CD4-positive, alpha-beta T cell treated with Interferon gamma for 1 hour (primary cell): ENCODE measurements at places on chromosomes 4 and X.

DNA sequence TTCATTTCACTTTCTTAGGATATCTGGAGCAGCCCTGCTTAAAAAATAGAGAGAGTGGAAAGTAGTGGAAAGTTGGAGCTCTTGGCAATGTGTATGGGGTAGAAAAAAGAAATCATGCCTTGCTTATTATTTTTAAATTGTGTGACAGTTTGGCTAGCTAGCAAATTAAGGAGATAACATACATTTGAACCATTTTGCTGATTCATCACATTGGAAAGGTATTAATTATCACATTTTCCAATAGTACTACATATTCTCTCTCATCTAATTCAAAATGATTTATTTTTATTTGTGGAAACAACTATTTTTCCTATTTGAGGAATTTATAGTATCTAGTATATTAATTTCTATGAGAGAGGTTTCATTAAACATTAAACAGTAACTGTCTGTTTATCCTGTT, 280.4 kb downstream of the KLHL4 start:
- no peak for DNase-seq

- DNase-seq, result peak; percentile 78
Measured at GRCh38 chrX:64394874-64395567, at the start of gene MTMR8. Gene MTMR8, minus strand, starts transcription at chrX:64395452. Its CDS starts 89 bp downstream, at chrX:64395363.

DNA sequence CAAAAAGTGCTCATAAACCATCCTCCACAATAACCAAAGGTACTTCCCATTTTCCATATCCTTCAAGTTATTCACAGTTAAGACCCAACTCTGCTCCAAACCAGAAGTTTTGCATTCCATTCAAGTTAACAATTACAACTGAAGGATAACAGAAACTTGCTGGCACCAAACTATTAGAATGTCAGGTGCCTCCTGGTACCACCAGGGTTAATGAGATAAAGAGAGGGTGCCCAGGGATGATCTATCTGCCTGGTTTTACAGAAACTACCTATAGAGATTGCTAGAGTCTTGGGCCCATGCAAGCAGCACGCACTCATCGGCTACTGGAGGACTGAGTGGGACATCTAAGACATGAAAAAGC, 114.6 kb downstream of the RBM47 start:
- no peak for DNase-seq

- no peak for DNase-seq
Measured at GRCh38 chr4:150598909-150599308, 17.0 kb downstream of the MAB21L2 start.
